Bronchial smooth muscle cell (primary cell): ENCODE measurements at places on chromosomes 5 and 9. TPM values are rescaled to one million over a fixed set of nuclear protein-coding genes. Genes with fewer than 3 reads are reported as not detected.

Gene MYOT
- not detected in 2 replicates for total RNA-seq

Gene PCDHB8
- total RNA-seq, result 0.32 and 0.69 TPM in 2 replicates

Gene APBA1
- total RNA-seq, result 5.7 and 9.4 TPM in 2 replicates

Gene AGXT2
- total RNA-seq, result not detected in 2 replicates

Gene POLR3G
- 2.7 and 4.7 TPM in 2 replicates for total RNA-seq

Gene RALGPS1
- 1.6 and 1.7 TPM in 2 replicates for total RNA-seq

Gene PCDHGA4
- total RNA-seq, result 1.1 and 4.7 TPM in 2 replicates

Gene TEK
- 0.43 and 15.6 TPM in 2 replicates for total RNA-seq
